Umbilical cord (tissue), 2 donors: ENCODE measurements at places on chromosomes 12 and 14.

DNA sequence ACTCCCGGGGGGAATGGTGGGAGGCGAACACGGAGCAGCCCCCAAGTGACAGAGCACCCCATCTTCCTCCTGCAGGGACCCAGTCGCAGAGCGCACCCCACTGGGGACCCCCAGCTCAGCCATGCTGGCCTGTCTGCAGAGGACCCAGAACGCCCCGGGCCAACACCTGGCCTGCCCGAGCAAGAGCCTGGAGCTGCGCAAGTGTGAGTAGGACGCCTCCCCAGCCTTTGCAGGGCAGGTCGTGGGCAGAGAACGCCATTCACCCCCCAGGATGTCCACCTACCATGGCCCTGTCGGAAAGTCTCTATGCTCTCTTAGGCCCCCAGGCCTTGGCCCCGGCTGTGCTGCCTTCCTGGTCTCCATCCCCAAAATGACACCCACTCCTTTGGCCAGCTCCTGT lies 30.4 kb downstream of the FAM222A start:
- DNase-seq = no peak

DNA sequence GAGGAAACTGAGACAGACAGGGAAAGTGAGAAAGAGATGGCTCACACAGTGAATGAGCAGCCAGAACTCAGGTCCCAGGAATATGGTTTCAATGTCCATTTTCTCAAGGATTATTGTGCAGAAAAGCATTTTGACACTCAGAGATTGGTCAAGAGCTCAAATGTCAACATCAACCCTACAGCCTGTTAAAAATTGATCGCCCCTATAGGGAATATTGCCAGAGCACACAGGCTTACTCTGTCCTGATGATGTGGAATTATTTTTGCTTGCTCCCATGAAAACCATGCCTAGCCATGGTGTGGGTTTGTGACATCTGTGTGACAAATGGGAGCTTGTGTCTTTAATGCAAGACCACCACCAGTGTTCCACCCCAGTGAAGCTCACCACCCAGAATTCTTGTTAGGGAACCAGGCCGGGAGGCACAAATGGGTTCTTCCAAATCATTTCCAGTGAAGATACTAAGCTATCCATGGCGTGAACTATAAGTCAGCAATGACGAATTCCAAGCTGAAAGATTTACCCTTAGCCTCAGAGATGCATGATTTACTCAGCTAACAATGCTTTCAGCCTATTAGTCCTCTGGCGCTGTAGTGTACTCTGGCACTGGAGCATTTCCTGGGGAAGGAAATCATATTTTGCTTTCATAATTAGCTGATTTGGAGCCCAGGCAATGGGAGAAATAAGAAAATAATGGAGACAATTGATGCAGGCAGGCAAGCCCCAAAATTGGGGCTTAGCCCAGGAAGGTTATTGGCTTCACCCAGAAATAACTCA lies 1188.2 kb upstream of the TMEM132C start:
- peak; percentile 5 for DNase-seq

DNA sequence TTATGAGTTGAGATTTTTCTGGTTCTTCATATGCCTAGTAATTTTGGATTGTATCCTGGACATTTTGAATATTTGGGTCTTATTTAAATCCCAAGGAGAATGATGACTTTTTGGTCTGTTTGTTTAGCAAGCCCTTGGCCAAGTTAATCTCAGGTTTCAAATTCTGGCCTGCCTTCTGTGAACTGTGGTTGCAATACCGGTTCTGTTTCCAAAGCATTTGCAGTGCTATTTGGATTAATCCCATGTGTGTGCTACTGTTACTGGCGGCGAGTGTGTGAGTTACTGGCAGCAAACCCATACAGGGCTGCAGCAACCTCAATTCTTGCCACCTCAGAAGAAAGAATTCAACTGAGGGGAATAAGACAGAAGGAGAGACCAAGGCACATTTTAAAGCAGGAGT lies 51.1 kb downstream of the TMEM260 start:
- DNase-seq = no peak

DNA sequence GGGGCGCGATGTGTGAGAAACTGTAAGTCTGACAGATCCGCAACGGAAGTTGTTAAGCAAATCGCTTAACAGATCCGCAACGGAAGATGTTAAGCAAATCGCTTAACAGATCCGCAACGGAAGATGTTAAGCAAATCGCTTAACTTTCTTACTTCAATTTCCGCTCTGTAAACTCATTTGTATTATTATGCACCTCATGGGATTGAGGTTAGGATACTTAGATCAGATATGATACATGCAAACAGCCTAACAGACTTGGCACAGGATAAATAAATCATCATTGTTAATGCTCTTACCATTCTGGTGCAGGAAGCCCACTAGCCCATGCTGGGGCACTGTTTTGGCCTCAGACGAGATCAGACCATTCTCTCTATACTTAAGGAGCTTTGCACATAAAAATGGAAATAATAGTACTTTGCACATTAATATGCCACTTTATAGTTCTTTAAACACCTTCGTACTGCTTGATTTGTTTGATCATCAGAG lies 399 bp downstream of the NCAPD2 start:
- peak; percentile 10 for DNase-seq

DNA sequence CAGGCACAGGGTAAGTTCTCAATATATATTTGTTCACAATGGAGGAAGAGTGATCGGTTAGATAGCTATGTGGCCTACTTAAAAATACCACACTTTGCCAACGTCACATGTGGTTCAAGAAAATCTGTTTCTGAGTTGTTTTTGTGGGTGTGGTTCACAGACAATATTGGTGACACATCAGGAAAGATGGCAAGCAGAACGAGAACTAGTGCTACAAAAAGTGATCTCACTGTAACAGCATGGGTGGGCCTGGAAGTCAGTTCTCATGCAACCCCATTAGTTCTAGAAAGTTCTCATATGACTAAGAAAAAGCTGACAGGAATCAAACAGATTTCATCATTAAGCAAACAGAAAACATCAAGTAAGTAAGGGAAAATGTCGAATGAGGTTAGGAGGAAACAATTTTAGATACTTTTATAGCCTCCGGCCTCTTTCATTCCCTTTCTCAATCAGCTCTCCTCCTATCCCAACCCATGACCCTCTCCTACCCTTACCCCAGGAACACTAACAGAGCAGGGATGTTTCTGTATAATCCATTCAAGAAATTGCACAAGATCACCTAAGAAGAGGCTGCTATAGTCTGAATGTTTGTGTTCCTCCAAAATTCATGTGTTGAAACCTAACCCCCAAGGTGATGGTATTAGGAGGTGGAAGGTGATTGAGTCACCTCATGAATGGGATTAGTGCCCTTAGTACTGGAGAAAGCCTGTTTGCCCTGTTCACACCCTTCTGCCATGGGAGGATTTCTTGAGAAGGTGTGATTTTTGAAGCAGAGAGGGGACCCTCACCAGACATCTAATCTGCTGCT lies 15.5 kb upstream of the NTN4 start:
- no peak for DNase-seq

- DNase-seq = no peak
Measured at GRCh38 chr12:9868311-9868801, 798 bp downstream of the CLEC2B start.

DNA sequence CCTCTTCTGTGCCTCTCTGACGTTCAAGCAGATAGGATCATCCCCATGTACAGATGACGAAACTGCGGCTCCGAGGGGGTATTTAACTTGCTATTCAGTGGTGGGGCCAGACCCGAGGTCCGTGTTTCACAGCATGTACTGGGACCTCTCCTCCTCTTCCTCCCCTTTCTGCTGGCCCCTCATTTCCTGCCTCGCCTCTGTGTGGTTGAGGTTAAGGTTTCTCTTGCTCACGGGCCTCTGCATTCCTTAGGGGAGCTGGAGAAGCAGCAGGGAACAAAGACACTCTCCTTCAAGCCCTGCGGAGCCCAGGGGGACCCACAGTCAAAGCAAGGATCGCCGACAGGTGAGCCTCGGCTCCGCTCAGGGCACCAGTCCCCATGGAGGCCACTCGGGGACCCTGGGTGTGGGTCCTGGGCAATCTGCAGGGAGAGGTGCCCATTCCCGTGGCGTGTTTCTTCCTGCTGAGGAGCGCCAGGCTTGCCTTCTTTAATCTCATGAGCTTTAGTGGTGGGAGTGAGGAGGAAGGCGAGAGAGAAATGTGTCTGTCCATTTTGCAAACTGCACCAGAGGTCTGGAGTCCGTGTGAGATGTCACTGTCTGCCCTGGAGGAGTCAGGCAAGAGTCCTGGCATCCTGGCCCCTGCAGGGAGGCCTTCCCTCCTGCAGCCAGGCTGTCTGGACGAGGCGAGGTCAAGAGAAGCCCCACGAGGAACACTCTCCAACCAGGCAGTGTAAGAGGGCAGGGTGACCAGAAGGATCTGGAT lies 45.0 kb downstream of the SLC6A12 start:
- peak; percentile 44 for DNase-seq

DNA sequence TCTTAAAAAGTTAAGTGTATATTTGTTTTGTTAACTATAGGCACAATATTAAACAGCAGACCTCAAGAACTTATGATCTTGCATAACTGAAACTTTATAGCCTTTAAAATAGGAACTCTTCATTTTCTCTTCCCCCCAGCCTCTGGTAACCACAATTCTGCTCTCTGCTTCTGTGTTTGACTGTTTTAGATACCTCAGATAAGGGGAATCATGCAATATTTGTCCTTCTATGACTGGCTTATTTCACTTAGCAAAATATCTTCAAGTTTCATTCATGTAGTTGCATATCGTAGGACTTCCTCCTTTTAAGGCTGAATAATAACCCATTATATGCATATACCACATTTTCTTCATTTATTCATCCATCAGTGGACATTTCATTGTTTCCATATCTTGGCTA lies 131.3 kb downstream of the PTPRO start:
- DNase-seq = no peak

- no peak for DNase-seq
Measured at GRCh38 chr14:41973178-41973577, 366.5 kb downstream of the LRFN5 start.

- no peak for DNase-seq
Measured at GRCh38 chr12:64660237-64661018, 50.1 kb downstream of the RASSF3 start.

DNA sequence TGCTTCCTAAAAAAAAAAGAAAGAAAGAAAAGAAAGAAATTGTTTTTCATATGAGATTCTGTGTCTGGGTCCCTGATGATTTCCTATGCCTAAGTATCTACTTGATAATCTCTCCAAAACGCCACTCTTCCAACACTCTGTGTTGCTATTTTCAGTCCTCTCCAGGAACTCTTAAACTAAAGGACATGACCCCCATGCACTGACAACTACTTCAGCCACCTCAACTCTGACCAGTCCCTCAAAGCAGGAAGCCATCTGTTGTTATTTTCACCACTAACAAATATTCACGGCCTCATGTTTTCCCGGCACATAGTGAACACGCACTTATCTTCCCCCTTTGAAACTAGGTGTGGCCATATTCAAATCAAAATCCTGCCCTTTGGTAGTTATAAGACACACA lies 259.3 kb downstream of the PPFIA2 start:
- no peak for DNase-seq

GRCh38 chr14:33709283-33709682 lies 241.6 kb downstream of the EGLN3 start:
- DNase-seq = no peak

GRCh38 chr14:77406718-77407117 lies 16.6 kb downstream of the NOXRED1 start:
- DNase-seq = peak; percentile 44

DNA sequence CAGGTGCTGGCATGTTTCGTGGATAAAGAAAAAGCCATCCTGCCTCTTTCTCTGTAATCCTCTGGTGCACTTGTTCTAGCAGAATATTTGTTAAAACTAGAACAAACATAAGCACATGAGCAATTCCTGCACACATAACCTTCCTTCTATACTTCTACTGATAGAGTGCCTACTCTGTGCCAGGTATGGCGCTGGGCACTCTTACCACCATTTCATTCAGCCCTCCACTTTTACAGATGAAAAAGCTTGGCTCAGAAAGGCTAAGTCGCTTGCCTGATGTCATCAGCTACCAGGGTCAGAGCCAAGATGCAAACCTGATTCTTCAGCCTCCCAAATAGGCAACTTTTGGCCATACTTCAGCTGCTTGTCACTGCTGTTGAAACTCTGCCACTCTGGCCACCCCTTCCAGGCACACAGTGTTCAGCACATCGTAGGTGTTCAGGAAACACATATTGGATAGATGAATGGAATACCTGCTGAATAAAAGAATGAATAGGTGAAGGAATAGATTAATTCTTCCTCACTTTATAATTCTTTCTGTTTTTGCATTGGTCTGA lies 10.0 kb upstream of the C14orf132 start:
- no peak for DNase-seq

DNA sequence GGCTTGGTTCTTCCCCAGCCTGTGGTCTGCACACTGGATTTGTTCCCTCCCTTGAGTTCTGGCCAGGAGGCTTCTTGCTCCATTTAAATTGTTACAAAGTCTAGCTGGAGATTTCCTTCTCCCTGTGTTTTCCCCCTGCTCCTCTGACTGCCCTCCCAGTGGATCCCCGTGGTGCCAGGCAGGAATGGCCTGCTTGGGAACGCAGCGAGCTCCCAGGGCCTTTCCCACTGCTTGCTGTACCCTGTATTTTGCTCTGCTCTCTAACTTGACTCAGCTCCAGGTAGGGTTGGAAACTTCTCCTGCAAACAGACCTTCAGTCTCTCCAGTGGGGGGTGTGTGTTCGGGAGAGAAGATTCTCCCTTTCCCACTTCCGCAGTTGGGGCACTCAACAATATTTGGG lies 349.2 kb upstream of the FBXO33 start:
- DNase-seq = no peak

- peak; percentile 36 for DNase-seq
Measured at GRCh38 chr12:89349814-89350213, 2.5 kb downstream of the DUSP6 start.

GRCh38 chr14:81388336-81388735 lies 11.8 kb downstream of the STON2 start:
- DNase-seq = no peak

DNA sequence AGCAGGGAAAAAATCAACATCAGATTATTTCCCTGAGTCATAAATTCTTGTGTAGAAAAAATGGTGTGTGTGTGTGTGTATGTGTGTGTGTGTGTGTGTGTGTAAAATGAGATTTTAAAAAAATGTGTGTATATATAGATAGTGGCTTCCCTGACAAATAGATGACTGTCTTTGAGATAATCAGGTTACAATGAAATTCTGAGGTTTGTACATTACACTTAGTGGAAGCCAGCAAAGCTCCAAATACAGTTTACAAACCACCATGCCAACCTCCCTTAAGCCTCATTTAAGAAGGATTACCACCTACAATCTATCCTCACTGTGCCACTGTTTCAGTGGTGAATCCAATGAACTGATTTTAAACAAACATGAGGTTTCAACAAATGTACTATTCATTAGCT lies 93.8 kb downstream of the MED13L start:
- no peak for DNase-seq
